Panc1 (cell line): ENCODE measurements at places on chromosomes 7 and 10. TPM values are rescaled to one million over a fixed set of nuclear protein-coding genes. Genes with fewer than 3 reads are reported as not detected.
A peak's percentile ranks its signal among the peaks of the same experiment; 100 is the strongest.

HYAL4 gene
- total RNA-seq: not detected

MLLT10 gene
- total RNA-seq: 33.4 TPM

MCM10 gene
- 22.8 TPM for total RNA-seq

AQP1 gene
- total RNA-seq: 0.57 TPM

AKR1D1 gene
- total RNA-seq: not detected

GRM3 gene
- not detected for total RNA-seq

NKX1-2 gene
- total RNA-seq: 0.15 TPM

DLX5 gene
- total RNA-seq: not detected

DNMBP gene
- total RNA-seq: 39.3 TPM

TAS2R3 gene
- 0.49 TPM for total RNA-seq

- no peak for DNase-seq
Observed at GRCh38 chr7:6148724-6149360, 117.7 kb downstream of the ANKRD61 start.

GRCh38 chr7:1137517-1138167 is 22.4 kb downstream of the ZFAND2A start:
- DNase-seq: no peak

GRCh38 chr10:131179361-131179760 is 132.2 kb downstream of the TCERG1L start:
- no peak for DNase-seq

GRCh38 chr7:85104432-85105205 is 82.2 kb downstream of the SEMA3D start:
- no peak for DNase-seq

DNA sequence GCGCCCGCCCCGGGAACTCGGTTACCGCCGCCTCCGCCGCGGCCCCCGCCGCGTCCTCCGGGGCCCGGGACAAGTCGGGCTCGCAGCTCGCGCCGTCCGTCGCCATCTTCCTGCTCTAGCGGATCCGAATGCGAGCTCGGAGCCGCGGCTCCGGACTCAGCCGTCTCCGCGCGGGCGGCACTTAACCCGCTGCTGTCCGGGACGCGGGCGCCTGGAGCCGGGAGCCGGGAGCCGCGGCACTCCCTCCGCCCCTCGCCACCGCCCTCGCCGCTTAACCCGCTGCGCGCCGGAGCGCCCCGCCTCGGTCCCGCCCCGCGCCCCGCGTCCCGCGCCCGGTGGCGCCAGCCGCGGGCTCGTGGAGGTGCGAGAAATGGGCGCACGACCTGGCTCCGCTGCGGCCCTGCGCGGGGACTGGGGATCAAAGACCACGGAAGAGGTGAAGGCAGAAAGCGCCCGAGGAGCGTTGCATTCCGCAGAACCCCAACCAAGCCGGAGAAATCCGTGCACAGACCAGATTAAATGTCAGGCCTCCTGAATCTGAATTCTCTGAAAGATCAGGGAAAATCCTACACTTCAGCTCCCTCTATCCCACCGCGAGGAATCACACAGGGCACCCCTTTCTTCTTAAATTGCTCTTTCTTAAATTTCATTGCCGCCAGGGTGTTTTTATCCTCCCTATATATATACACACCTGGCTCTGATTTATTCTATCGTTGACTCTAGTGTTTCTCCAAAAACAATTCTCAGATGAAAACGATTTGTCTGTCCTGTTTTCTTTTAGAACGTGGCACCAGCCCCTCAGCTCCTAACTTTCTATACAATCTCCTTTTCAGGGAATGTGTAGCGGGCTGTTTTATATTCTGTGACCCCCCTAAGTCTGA is at the start of gene CTTNBP2:
CTTNBP2 (minus strand) TSS at position 132 of the 881 bp plus-strand sequence; CDS start at position 106, 26 bp downstream.
- DNase-seq: no peak

DNA sequence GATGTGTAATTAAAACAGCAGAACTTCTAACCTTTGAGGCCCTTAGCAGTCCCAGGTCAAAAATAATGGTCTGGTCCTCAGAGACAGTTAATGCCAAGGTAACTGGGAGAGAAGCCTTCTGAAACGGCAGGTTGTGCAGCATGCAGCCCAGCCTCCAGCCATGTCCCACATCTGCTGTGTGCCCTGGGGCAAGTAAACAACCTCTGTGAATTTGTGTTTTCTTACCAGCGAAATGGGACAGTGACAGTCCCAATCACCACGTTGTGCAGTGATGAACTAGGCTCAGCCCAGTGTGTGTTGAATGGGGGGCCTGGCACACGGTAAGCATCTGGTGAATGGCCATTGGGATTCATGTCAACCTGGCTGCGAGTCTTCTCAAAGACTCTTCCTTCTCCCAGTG is 61.2 kb downstream of the EMX2 start:
- DNase-seq: no peak

GRCh38 chr7:22318376-22318775 is 38.6 kb downstream of the RAPGEF5 start:
- DNase-seq: no peak

- DNase-seq: peak; percentile 64
Observed at GRCh38 chr7:30348083-30348560, 63.7 kb downstream of the ZNRF2 start.

GRCh38 chr7:120867932-120868331 is 10.0 kb upstream of the TSPAN12 start:
- no peak for DNase-seq

GRCh38 chr10:59704630-59705029 is 5.0 kb downstream of the SLC16A9 start:
- no peak for DNase-seq

DNA sequence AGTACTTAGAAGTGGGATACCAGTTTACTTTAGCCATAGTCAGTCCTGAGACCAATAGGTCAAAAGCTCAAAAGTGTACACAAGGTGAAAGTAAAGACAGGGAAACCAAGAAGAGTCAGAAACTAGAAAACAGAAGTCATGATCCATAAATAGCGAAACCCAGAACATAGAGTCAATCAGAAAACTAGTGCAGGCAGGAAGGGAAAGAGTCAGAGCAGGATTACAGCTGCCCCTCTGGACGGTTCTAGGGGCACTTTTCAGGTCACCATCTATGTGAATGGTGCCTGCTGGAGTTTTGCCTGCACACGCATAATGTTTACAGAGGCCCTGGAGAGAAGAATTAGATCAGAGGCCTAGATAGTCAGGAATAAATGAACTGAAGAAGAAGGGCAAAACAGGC is 22.4 kb upstream of the DMTF1 start:
- DNase-seq: no peak
